ENCODE measurements at places on chromosomes 11 and 22.

DNA sequence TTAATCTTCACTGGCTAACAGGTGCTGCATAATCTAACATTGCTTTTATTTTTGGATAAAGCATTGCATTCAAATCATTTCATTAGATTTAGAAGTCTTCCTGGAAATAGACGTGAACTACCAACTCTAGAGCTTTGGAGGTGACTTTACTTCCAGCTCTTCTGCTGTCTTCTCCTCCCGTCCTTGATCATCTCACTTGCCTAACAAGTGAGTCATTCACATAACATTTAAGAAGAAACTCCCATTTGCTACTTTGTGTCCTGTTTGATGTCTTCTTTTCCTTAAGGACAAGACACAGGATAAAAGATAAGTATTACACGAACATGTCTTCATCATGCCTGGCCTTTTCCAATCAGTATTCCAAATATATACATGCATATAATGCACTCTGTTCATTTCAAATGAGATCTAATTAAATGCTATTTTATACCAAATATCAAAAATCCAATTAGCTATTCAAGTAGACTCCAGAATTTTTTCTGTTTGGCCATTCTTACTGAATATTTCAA is 88.3 kb downstream of the BDNF start:
- DNase-seq = no peak

GRCh38 chr11:41053894-41054293 is 405.6 kb downstream of the LRRC4C start:
- no peak for DNase-seq

GRCh38 chr11:34226210-34226609 is 120.8 kb downstream of the NAT10 start:
- DNase-seq = no peak

DNA sequence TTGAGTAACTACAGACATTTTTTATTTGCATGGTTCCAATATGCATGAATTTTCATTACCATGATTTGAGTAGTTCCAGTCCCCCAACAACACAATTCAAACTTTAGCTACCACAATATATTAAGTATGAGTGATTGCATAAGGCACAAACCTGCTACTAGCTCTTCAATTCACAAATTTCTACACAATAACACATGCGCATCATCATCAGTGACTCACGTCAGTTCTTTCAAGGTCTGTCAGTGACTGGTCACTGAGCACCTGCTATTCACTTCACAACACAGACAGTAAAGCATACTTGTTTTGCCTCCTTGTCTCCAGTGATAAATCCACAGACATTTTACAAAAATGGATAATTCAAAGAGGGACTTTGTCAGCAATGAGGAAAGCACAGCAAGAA is 435.1 kb upstream of the CCDC90B start:
- DNase-seq = no peak

DNA sequence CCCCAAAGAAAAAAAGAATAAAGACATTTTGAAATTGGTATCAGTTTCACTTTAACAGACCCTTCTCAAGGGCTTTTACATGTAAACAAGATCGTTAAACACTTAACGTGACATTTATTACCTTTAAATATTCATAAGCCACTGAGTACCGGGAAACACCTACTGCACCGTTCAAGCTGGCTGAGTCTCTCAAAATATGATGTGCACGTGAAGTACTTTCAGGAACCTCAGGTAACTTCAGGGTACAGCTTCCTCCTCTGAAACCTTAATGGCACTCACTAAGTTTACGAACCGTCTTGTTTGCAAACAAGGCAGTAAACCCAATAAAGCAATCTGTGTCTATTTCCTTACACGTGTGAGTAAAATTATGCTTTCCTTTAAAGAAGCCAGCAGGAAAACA is 105.5 kb upstream of the TENM4 start:
- no peak for DNase-seq

- no peak for DNase-seq
Measured at GRCh38 chr11:40230821-40231220, 1228.6 kb downstream of the LRRC4C start.

- DNase-seq = no peak
Measured at GRCh38 chr11:106601684-106602297, 416.5 kb downstream of the GUCY1A2 start.

- DNase-seq = no peak
Measured at GRCh38 chr22:30290342-30291057, 1.2 kb upstream of the CASTOR1 start.

- peak; percentile 48 for DNase-seq
Measured at GRCh38 chr11:113690619-113691569, 15.2 kb downstream of the TMPRSS5 start.

DNA sequence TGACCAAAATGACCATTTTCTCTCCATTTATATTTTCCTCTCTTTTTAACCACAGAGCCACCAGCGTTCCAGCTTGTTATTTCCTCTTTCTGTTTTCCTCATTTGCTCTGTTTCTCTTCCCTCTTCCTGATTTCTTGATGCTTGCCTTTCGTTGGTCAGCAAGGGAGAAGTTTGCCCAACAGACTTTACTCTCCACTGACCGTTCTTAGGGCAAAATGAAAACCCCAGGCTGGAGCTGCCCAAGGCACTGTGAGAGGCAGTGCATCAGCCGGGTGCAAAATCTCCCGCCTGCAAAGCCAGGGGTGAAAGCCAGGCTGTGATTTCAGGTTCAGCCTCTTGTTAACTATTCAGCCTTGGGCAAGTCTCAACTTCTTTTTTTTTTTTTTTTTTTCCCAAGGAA is 26.1 kb upstream of the APLP2 start:
- no peak for DNase-seq

DNA sequence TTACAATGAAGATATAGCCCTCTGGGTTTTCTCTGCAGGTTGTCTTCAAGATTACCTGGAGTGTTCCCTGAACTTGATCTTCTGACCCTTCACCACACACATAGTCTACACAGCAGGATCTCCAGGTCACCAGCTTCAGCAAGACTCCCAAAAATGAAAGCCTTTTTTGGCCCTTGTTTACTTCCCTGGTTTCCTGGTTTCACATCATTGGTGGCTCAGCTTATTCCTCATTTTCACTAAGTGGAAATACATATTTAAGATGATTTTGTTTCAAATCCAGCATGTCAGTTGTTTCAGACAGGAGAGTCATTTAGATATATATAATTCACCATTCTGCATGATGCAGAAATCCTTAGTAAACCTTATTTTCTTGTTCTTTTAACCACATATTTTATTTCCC is 41.6 kb upstream of the MPEG1 start:
- DNase-seq = no peak

GRCh38 chr22:36762687-36763260 is 13.1 kb downstream of the IFT27 start:
- no peak for DNase-seq

DNA sequence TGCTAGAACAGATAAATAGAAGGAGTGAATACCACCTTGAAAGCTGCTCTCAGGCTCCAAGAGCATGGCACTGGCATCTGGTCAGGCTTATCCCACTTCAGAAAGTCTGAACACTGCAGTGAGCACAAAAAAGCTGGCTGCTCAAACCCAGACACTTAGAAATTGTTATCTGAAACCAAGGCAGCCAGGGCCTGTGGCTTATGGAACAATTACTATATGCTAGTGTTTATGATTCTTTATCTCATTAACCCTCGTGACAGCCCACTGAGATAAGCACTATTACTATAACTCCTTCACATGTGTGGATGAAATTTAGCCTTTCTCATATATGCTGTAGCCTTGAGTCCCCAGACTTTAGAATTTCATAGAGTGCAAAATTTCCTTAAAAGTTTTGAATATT is 400.2 kb downstream of the RAB38 start:
- DNase-seq = no peak

GRCh38 chr11:9740202-9740883 is 76.5 kb downstream of the SWAP70 start:
- no peak for DNase-seq

- no peak for DNase-seq
Measured at GRCh38 chr11:45852018-45852711, 4.9 kb downstream of the CRY2 start.

DNA sequence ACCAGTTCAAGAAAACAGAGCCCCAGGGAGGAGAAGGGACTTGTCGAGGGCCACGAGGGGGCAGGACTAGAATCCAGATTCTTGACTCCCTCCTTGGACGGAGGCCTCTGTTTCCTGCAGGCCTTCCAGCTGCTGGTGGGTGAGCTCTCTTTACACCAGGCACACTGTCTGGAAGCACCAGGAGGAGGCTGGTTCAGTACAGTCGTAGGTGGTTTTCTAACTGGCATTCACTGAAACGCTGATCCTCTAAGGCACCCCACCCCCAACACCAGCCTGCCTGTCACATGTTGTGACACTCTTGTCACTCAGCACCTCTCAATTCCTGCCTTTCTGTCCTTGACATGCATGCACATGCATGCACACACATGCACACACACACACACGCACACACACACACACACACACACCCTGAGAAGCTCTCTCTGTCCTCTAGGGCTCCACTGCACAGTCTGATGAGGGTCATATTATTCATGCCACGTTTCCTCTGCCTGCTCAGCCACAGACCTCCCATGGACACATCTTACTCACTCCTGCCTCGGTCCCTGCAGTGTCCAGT is 751 bp downstream of the MS4A10 start:
- no peak for DNase-seq

- DNase-seq = no peak
Measured at GRCh38 chr22:24433828-24434470, 6.5 kb downstream of the ADORA2A start.

GRCh38 chr11:11555208-11555607 is 66.6 kb downstream of the GALNT18 start:
- DNase-seq = no peak

GRCh38 chr22:37893583-37893983 is 12.5 kb upstream of the MICALL1 start:
- peak; percentile 12 for DNase-seq

DNA sequence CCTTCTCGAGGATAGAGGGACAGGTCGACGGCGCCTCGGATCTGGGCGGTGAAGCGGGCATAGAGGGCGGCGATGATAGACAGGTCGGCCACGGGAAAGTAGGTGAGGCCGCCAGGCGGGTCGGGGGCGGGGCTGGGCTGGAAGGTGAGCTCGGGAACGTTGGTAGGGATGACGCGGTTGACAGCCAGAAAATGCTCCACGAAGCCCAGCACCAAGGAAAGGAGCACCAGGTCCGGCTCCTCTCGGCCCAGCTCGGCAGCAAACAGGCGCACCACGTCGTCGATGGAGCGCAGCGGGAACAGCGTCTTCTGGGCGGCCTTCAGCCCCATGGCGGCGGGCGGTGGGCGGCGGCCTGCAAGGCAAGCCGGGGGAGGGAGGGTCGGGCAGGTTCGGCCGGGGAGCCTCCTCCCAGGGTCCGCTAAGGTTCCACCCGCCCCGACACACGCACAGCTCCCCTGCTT is 540 bp downstream of the MEN1 start:
- peak; percentile 36 for DNase-seq

DNA sequence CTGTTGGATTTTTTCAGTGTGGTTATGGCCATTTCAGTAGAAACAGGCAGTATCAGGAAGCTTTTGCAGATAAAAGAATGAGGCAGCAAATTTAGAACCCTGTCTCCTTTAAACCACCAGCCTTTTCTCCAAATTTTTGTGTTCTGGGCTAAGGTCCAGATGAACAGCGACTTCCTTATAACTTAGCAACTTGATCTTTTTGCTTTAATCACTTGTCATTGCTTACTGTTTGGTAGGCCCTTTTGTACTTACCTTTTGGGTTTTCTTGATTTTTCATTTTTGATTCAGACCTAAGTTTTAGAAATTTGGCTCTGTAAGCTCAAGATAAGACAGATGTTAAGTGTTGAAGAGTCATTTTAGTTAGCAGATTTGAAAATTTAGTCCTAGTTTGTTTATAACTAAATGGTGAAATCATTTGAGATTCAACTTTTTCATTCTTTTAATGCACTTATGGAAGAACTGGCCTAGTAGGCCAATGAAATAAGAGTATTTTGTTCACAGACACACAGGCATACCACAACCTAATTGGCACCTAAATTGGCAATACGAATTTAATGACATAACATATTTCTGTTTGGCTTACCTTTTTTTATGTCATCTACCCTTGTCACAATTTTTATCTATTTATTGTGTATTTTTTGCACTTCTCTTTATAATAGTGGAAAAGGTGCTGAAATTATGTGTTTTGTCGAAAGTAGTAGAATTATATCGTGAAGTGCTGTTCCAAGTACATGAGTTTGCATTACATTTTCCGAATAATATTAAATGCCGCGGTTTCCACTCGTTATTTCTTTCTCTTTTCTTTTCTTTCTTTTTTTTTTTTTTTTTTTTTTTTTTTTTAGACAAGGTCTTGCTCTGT is 2.1 kb downstream of the RTN3 start:
- DNase-seq = peak; percentile 10

DNA sequence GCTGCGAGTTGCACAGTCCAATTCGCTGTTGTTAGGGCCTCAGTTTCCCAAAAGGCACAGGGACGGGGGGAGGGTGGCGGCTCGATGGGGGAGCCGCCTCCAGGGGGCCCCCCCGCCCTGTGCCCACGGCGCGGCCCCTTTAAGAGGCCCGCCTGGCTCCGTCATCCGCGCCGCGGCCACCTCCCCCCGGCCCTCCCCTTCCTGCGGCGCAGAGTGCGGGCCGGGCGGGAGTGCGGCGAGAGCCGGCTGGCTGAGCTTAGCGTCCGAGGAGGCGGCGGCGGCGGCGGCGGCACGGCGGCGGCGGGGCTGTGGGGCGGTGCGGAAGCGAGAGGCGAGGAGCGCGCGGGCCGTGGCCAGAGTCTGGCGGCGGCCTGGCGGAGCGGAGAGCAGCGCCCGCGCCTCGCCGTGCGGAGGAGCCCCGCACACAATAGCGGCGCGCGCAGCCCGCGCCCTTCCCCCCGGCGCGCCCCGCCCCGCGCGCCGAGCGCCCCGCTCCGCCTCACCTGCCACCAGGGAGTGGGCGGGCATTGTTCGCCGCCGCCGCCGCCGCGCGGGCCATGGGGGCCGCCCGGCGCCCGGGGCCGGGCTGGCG is at the start of gene BCR:
TSS of gene BCR (plus strand) at position 209 of the 592 bp plus-strand sequence. CDS start 452 bp downstream, outside the sequence.
- peak; percentile 92 for DNase-seq
